Fibroblast of upper back skin (primary cell): ENCODE measurements at places on chromosomes 1 and 21.

GRCh38 chr1:119674111-119674526 lies 26.1 kb upstream of the ZNF697 start:
- DNase-seq = peak; percentile 68

DNA sequence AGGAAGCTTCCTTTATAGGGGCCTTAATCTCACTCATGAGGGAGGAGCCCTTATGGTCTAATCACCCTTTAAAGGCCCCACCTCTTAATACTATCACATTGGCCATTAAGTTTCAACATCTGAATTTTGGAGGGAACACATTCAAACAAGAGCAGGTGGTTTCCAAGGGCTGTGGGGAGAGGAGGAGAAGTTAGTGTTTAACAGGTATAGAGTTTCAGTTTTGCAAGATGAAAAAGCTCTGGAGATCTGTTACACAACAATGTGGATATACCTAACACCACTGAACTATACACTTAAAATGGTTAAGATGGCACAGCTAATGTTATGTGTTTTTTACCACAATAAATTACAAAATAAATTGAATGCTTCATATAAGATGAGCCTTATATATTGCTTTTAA lies 113.4 kb upstream of the DNAH14 start:
- no peak for DNase-seq

GRCh38 chr1:225871359-225872074 lies 10.7 kb downstream of the TMEM63A start:
- DNase-seq = no peak

- DNase-seq = no peak
Observed at GRCh38 chr1:230749150-230749549, 2.0 kb downstream of the CAPN9 start.

GRCh38 chr1:17653728-17654351 lies 101.3 kb upstream of the ACTL8 start:
- DNase-seq = peak; percentile 39

DNA sequence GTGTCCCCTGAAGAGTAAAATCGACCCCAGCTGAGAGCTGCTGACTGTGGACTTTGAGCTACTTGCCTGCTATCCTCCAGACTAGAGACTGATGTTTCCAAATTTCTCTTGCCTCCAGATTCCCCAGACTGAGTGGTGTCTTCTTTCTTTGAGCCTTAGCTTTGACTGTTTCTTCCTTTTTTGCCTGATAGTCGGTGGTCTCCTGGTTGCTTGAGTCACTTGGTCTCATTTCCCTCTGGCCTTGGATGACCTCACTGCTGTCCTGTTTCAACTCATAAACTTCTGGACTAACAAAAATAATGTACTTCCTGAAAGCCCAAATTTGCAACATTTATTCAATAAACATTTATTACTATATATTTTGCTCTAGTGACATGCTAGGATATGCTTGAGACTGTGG lies 52.9 kb upstream of the DIPK1A start:
- no peak for DNase-seq

- DNase-seq = peak; percentile 83
Observed at GRCh38 chr21:41559658-41560631, 52.0 kb upstream of the TMPRSS2 start.

DNA sequence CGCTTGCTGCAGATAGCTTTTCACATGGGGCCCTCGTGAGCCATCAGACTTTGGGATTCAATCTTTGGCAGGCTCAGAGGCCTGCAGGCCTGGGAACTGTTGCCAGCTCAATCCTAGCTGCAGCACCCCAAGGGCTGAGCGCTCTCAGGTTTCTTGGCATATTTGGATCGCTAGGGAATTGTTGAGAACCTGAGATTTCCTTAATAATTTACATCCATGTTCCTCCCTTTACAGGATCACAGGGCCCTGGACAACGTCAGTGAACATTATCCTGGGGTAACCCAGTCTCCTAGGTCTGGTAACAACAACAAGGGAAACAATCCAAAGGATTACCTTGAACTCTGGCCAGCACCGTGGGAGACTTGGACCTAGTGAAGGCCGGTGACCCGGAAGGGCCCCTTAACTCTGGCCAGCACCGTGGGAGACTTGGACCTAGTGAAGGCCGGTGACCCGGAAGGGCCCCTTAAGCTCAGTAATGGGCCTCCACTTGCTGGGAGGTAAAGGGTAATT lies 49.3 kb upstream of the NEK2 start:
- DNase-seq = peak; percentile 11

GRCh38 chr1:224739997-224740684 lies 124.0 kb downstream of the CNIH3 start:
- DNase-seq = no peak

DNA sequence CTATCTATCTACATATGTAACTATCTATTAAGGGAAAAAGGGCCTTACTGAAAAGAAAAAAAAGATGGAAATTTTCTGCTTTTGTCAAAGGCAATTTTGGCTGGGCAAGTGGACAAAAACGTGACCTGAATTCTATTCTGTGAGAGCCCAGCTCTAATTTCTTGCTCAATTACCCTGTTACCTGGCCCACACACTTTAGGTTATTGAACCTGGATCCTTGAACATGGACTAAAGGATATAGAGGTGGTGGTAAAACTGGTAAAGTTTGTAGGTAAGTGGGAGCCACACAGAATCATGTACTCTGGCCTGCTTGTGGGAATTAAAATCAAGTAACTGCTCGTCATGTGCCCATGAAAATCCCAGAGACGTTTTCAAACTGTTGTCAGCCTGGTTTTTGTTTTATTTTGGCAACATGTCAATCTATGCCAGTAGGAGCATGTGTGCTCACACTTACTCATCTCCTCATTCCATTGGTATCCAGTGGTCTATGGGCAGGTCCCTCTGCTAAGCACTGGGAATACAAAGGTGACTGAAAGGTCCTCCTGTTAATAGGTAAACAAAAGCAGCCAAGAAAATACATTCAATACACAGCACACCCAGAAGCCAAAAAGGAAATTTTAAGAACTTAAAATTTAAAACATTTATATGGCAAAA lies 113.7 kb upstream of the WARS2 start:
- no peak for DNase-seq

GRCh38 chr1:220451532-220451931 lies 76.4 kb upstream of the MARK1 start:
- DNase-seq = no peak

DNA sequence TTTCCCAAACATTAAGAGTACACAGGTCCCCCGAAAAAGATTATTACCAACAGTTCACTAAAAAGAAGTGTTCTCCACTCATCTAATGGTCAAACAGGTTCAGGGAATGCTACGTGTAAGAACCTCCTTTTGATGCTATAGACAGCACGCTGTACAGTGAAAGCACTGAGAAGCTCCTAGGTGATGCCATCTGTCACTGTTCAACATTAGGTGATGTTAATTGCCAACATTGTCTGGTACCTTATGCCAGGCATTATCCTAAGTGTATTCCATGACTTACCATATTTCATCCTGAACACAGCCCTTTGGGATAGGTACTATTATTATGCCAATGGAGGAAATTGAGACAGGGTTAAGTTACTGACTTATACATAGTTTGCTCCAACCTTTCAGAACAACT lies 82.1 kb downstream of the DAB1 start:
- no peak for DNase-seq

DNA sequence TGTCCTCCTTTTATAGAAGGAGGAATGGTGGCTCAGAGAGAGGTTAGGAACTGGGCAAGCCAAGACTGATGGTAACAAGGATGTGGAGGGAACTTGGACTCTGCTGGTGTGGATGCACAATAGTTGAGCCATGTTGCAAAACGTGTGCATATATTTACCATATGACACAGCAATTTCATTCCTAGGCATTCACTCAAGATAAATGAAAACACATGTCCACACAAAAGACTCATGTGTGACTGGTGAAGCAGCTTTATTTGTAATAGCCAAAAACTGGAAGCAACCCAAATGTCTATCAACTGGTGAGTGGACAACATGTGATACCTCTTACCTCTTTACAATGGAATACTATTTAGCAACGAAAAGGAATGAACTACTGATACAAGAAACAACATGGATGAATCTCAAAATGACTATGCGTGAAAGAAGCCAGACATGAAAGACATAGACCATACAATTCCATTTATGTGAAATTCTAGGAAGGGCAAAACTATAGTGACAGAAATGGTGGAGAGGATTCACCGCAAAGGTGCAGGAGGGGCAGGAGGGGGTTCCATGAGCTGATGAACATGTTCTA lies 36.2 kb downstream of the CAMK2N1 start:
- DNase-seq = peak; percentile 83

- no peak for DNase-seq
Observed at GRCh38 chr1:170789063-170789462, 125.1 kb downstream of the PRRX1 start.

DNA sequence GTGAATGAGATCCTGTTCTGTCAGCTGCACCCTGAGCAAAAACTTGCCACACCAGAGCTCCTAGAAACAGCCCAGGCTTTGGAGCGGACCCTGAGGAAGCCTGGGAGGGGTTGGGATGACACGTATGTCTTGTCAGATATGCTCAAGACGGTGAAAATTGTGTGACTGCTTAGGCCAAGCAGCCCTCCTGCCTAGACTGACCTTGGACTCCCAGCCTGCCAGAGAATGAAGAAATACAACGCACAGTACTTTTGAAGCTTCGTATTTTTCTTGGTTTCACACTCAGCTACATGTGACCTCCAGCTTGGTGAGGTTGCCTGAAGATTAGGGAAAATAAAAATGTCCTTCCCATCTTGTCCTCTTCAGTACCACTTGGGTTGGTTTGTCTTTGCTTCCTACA lies 15.1 kb downstream of the METTL13 start:
- no peak for DNase-seq

GRCh38 chr1:118618618-118619340 lies 369.4 kb downstream of the TBX15 start:
- DNase-seq = peak; percentile 12

DNA sequence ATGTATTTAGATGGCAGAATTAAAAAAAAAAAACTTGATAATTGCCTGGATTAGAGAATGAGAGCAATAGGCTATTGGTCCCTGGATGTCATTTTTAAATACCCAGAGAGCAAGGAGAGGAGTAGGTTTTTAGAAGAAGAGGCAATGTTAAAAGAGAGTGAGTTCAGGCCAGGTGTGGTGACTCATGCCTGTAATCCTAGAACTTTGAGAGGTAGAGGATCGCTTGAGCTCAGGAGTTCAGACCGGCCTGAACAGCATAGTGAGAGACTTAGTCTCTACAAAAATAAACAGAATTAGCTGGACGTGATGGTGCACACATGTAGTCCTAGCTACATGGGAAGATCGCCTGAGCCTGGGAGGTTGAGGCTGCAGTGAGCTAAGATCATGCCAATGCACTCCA lies 15.9 kb upstream of the MUTYH start:
- no peak for DNase-seq

DNA sequence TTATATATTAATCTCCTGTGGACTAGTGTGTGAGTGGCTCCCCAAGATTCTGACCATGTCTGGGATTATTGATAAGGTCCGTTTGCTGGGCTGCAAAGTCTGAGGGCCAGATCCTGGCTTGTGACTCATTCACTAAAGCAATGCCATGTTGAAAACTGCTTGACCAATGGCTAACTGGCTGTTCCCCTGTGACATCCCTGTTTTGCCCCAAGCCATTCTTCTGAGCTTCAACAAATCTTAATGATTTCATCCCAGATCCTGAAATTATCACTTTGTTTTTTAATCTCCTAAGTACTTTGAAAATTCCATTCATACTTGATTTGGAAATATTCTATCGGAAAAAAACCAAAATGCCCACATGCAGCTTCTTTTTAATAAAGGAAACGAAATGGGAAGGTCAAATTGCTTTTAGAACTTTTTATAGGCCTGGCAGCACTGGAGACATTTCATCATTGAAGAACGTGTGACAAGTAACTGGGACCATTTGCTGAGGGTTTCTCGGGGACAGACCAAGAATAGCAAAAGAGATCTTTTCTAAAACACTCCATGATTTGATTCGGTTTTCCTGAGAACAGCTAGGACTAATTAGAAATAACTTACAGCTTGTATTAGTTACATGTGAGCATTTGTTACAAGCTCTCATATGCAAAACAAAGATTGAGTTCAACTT lies 121.3 kb downstream of the TGFB2 start:
- DNase-seq = no peak

DNA sequence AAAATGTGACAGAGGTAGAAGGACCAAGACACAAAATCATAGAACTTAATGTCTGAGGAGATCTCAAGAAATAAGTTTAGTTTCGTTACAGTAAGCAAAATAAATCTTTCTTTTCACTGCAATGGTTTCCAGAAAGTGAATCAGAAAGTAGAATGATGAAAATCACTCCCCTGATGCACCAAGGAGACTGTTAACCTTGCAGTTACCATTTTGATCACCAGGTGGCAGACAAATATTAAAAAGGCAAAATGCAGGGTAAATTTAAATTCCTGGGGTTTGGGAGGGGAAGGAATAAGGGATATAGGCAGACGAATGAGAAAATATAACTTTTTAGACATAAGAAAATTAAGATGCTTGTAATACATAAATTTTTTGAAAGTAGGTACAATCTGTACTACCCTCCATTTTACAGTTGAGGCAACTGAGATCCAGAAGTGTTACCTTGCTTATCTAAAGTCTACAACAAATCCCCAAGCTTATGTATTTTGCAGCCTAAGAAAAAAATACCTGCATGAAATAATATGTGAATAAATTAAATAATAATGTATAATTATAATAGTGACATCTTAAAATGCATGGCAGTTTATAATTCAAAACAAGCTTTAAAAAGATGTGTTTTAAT lies 253.2 kb downstream of the CRB1 start:
- DNase-seq = peak; percentile 62

DNA sequence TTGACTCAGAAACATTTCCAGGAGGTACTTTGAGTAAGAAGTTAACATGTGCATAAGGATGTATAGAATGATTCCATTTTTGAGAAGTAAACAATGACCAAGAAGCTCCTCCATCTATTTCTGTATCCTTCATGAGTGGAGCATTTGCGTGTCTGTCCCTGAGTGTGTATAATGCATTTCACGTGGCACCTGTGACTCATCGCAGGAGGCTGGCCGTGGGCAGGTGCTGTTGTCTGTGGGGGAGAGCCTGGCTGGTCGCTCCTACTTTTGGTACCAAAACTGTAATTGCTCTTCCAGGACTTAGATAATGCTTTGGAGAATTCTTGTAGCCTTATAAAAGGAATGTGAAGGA lies 16.5 kb downstream of the SLC37A1 start:
- no peak for DNase-seq

GRCh38 chr1:19819701-19820100 lies 4.6 kb upstream of the RNF186 start:
- no peak for DNase-seq

- no peak for DNase-seq
Observed at GRCh38 chr1:7929637-7930036, 11.0 kb downstream of the TNFRSF9 start.

GRCh38 chr21:26388731-26389231 lies 184.3 kb downstream of the CYYR1 start:
- DNase-seq = peak; percentile 66

GRCh38 chr1:50418600-50419109 lies 4.6 kb downstream of the DMRTA2 start:
- no peak for DNase-seq

- DNase-seq = peak; percentile 96
Observed at GRCh38 chr1:201562257-201562656, 23.3 kb downstream of the NAV1 start.

DNA sequence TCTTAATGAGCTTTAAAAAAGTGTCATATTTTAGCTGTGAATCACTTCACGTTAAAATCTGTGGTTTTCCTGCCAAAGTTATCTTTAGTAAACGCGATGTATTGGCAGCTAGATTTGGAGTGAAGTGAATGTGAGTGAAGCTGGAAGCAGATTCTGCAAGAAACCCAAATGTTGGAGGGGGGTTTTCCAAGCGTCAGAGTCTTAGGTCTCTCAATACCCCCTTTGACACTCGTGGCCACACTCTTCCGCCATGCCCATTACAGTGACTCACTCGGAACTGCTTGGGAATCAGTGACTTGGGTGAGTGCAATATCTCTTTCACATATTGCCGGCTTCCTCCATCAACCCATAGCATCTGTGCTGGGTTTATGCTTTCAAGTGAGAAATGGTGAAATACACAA lies 17.5 kb downstream of the B3GALT5 start:
- DNase-seq = peak; percentile 78
